H9 (cell line): ENCODE measurements at places on chromosomes 6 and 20. TPM values are rescaled to one million over a fixed set of nuclear protein-coding genes. Genes with fewer than 3 reads are reported as not detected.
A peak's percentile ranks its signal among the peaks of the same experiment; 100 is the strongest.

DNA sequence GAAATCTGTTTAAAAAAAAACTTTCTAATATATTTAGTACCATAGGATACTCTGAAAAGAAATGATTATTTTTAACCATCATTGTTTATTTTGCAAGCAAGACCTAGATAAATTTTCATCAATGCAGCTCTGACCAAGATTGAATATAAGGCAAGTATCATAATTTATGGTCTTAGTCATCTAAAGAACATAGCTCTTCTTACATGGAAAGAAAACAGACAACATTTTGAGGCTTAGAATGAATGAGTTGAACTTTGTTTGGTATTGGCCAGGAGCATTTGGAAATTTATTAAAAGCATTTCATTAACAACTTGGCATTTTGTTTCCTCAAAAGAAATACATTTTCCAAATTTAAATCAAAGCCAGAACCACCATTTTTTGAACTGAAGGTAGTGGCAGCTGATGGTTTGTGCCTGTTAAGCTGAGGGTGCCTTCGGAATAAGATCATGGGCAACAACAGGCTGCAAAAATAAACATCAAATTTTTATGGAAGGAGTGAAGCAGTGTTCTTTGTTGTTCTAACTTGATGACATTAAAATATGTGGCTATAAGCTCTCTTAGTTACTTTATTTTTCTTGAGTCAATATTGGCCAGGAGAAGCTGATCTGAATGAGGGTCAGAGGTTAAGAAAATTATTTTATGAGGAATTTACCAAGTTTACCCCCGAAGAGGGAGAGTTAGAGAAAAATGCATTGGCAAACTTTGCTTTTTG, 6.7 kb upstream of the ATXN1 start:
- DNase-seq = no peak

GRCh38 chr6:49675816-49676215, 37.5 kb downstream of the CRISP2 start:
- DNase-seq = no peak

The ZFP64 gene
- 29.0 and 29.2 TPM in 2 replicates for total RNA-seq

DNA sequence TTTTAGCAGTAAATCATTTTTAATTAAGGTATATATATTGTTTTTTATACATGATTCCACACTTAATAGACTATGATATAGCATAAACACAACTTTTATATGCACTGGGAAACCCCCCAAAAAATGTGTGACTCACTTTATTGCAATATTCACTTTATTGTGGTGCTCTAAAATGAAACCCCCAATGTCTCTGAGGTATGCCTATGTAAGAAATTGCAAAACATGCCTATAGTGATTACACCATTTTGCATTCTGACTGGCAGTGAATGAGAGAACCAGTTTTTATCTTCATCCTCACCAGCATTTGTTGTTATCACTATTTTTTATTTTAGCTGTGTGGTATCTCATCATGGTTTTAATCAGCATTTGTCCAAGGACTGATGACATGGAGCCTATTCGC, 8.5 kb upstream of the CST11 start:
- no peak for DNase-seq

DNA sequence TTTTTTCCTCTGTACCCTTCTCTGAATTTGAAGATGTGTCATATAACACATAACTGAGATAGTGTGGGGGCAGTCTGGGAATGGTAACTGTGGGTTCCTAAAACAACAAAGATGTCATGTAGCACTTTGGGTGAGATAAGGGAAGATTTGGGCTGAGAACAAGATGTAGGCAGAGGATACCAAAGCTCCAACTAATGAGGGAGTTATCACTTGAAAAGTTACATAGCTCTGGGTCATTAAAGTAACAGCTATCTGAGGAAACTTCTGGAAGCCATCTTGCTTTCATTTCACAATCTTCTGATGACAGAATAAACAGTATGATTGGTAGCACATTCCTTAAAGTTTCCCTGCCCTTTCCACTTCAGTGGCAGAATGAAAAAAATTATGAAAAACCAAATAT, 255.4 kb downstream of the TBX18 start:
- DNase-seq = no peak

GRCh38 chr20:50286609-50287008, 96.0 kb downstream of the CEBPB start:
- DNase-seq = peak; percentile 52

GRCh38 chr20:36845288-36845971, 30.5 kb upstream of the TLDC2 start:
- DNase-seq = no peak

The RNF182 gene
- total RNA-seq = 3.5 and 3.7 TPM in 2 replicates

- DNase-seq = no peak
These were observed 49.1 kb downstream of the TTI1 start for GRCh38 chr20:37984018-37984785.

- no peak for DNase-seq
These were observed 146.0 kb upstream of the PHACTR1 start for GRCh38 chr6:12570461-12571030.

The FUT9 gene
- total RNA-seq = 0.97 and 1.6 TPM in 2 replicates

DNA sequence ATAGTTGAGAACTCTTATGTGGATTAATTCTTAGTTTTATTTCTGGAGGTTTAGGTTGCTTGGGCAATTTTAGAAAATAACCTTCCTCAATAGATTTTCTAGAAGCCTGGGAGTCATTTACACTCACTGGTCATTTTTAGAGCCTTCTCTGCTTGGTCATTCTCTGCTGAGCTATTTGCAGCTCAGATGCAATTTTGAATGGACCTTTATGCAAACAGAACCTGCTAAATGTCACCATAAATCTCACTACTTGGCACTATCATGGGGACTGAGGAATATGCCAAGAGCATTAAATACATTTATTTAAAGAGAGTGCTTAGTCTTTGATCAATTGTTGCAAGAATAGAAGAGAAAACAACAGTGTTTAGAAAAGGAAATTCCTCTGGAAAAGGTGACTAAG, 154.0 kb downstream of the CLVS2 start:
- DNase-seq = no peak

DNA sequence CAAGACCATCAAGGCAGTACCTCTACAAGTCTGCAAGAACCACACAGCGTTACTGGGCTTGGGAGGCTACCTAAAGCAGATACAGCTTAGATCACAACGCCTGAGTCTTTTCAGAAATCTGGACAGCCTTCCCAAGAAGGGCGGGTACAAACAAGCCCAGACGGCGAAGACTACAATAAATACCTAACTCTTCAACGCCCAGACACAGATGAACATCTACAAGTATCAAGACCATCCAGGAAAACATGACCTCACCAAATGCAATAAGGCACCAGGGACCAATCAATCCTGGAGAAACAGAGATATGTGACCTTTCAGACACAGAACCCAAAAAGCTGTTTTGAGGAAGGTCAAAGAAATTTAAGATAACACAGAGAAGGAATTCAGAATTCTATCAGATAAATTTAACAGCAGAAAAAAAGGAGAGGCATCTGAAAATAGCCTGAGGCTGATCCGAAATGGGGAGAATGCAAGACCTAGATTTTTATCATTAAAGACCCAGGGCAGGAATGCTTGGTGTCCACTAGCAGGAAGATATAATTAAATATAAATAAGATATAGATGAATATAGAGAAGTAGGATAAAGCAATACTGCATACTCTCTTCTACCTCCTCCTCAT, 131.7 kb upstream of the COL21A1 start:
- no peak for DNase-seq

The KIAA1755 gene
- 0.17 and 0.18 TPM in 2 replicates for total RNA-seq

The COL9A1 gene
- total RNA-seq = 7.7 and 7.8 TPM in 2 replicates

- DNase-seq = no peak
These were observed 540.6 kb downstream of the QKI start for GRCh38 chr6:163955096-163955495.

The SEL1L2 gene
- total RNA-seq = not detected in 2 replicates

The DLK2 gene
- 0.57 and 0.96 TPM in 2 replicates for total RNA-seq

DNA sequence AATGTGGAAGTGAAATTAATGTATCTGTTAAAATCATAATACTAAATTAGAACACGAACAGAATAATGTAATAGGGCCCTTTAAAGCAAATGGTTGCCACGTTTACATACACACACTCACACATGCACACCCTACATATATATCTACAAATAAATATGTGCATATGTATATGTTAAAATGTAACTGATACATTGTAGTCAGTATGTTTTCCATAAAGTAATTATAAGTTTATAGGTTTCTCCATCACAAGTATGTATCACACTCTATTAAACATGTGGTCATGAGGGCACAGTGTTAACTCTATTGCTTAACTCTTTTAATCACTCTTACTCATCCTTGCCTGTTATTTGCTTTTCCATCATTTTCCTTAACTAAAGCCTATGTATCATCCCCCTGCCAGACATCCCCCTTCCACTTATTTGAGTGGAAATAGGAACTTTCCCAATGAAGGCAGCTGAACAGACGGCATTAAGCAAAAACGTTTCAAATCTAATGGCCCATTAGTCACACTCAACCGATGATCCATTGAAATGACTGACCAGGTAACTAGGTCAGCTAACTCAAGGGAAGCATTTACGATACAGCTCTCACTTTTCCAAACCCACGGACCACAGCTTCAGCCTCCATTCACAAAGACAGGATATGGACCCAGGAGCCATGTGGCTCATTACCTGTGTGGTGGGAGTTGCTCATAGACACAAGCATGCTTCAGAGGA, 89.3 kb downstream of the HAO1 start:
- no peak for DNase-seq

The ZNF391 gene
- total RNA-seq = 4.4 and 5.4 TPM in 2 replicates

The KATNA1 gene
- 18.3 and 19.8 TPM in 2 replicates for total RNA-seq

- DNase-seq = no peak
These were observed 973.8 kb upstream of the SLC35B3 start for GRCh38 chr6:9409126-9409525.

DNA sequence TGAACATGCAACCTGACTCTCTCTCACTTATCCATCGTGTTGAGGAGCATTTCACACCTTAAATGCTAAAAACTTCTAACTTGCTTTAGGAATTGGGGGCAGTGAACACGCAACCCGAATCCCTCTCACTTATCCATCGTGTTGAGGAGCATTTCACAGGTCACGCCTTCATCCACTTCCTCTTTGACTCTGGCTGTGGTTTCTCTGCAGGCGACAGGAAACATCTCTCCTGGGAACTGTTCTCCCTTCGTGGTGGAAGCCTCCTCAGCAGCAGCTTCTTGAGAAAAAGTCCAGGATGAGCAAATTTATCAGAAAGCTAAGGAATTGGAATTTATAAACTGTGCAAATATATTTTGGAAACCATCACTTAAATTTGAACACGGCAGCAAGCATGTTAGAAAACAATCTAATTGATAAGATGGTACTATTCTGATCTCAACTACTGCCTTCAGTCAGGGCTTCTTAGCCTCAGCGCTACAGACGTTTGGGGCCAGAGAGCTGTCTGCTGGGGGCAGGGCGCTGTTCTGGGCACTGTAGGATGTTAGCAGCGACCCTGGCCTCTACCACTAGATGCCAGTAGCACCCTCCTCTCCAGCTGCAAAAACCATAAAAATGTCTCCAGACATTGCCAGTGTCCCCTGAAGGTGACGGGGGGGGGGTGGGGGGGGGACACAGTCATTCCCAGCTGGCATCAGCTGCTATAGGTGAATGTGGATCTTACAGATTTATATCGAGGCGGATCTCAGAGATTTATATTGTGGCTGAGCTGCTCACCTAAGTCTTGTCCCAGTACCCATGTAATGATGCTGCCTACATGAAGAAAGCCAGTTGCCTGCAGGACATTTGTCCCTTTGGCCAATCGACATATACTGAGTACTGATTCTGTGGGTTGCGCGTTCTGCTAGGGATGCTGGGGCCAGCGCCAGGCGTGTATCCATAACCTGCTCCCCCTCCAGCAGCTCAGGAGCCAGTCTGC, 26.2 kb downstream of the CTCFL start:
- DNase-seq = peak; percentile 72

GRCh38 chr6:90643381-90643780, 56.5 kb upstream of the MAP3K7 start:
- no peak for DNase-seq

DNA sequence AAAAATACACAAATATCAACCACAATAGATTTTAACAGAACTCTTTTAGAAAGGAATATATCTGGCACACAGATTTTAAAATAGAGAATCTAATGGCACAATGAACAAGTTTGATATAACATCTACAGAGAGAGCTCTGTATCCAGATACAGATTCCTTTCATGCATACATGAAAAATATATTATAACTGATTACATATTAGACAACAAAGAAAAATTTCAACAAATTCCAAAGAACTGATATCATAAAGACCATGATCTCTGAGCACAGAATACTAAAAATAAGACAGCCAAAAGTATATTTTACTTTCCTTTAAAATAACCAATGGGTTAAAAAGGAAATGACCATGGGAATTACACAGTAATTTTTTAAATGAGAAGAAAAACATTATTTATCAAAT, 74.1 kb upstream of the MAP7 start:
- DNase-seq = no peak

The PRPF6 gene
- 87.9 and 91.3 TPM in 2 replicates for total RNA-seq

DNA sequence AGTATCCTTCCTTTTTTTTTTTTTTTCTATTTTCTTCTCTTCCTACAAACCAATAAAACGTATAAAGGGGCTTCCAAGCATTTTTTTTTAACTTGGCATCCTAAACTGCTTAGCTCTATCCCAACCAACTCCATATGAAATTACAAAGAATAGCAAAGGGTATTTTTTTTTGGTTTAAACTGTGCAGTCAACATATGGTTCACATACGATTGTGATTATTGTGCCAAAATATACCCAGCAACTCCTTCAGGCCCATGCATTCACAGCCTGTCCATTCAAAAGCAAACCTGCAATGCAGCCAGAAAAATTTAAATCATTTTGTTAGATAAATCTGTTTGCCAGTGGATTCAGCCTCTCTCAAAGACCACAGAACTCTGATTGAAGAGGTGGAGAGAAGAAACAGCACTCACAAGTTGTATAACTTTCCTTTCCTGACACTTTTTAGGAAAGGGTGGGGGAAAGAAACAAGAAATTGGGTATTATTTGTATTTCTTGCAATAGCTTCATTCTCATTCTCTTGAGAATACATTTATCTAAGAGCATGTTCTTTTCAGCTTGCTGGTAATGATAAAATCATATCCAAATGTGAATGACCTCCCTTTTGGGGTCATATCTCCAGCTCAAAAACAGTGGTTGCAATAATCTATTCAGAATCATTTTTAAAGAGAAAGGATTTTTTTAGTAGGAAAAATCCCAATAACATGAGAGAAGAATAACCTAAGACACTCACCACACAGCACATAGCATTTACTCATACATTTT, 701.3 kb upstream of the CHD6 start:
- DNase-seq = no peak

GRCh38 chr6:135412761-135413160, 84.8 kb downstream of the AHI1 start:
- DNase-seq = no peak

DNA sequence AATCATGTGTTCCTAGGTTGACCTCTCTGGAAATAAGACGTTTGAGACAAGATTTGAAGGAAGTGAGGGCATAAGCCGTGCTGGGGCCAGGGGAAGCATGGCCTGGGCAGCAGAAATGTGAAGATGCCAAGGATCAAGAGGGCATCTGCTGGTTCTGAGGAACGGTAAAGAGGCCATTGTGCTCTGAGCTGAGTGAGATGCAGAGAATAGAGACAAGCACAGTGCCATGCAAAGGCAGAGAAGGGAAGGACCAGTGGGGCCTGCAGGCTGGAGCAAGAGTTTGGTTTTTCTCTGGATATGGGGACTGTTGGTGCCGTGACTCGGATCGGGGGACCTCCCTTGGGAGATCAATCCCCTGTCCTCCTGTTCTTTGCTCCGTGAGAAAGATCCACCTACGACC, 50.8 kb downstream of the SMPDL3A start:
- DNase-seq = no peak

- DNase-seq = no peak
These were observed 824.8 kb upstream of the FLRT3 start for GRCh38 chr20:15162079-15162647.
